NCI-H82 (cell line): ENCODE measurements at places on chromosomes 2 and 18.
A peak's percentile ranks its signal among the peaks of the same experiment; 100 is the strongest.

- no peak for DNase-seq
These were observed 833.2 kb upstream of the CHAC2 start for GRCh38 chr2:52934323-52934898.

DNA sequence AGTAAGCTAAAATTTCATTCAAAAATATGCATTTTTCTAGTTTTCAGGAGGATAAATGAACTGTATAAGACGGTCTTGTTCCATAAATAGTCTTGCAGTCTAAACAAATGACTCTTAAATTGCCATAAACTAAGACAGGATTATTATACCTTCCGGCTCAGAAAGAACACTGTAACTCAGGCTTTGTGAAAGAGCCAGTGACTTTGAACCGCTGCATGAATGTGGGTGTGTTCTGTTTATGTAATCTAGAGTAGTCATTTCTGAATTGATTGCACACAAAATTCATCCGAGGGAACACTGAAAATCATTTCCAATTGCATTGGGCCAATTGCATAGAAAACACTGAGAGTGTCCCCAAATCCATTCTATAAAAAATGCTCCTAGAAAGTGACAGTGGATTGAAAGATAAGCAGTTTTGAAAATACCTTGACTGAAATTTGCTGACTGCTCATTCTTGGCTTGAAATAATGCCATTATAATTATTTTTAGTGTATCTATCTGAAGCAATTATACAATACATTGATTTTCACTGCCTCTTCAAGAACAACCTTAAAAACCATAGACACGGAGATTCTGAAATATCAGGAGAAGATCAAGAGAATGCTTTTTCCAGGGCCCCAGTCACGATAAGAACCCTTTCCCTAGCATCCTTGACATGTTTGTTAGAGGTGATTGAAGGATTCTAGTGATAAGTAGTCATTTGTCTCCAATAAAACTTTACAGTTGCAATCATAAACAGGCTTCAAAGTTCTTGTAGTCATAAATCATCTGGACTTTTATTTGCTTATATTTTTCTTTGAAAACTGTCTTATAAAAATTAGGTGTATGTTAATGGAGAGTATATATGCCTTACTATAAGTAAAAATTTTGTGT is 55.4 kb downstream of the CNTNAP5 start:
- no peak for DNase-seq

DNA sequence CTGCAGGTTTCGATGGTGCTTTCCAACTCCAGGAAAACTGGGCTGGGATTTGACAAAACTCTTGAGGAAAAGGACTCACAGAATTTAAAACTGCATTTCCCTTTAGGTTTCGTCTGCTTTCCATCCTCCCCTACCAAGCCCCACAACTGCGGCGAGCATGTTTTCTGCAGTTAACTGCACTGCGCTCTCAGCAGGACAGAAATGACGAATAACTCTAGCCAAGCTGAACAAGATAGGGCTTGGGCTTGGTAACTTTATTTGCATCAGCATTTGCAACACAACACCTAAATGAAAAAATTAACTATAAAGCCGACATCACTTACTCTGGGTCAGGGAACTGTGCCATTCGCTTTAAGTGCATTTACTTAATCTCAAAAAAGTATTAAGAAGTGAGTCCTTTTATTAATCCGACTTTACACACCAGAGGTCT is 669 bp upstream of the PIKFYVE start:
- peak; percentile 61 for DNase-seq

GRCh38 chr2:168357797-168358472 is 98.1 kb upstream of the CERS6 start:
- peak; percentile 28 for DNase-seq

DNA sequence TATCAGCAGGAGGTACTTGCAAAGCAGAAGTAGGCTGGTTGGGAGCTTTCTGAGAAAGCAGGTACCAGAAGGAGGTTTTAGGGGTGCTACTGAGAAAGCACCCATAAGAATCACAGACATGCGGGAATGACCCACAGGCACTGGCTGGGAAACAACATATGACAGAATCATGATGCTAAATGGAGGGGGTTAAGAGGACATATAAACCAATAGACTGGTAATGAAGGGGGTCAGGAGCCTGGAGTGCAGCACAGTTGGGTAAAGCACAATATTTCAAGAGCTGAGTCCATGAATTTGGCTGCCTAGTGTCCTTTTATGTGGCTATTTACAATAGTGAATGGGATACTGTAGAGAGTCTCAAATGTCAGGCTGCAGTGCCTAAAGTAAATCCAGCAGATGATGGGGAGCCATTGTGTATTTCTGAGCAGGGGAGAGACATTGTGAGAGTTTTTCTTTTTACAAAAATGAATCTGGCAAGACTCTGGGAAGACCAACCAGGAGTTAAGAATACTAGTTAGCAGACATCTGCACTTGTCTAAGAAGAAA is 27.6 kb upstream of the GMCL1 start:
- no peak for DNase-seq

GRCh38 chr18:37987901-37988300 is 422.3 kb upstream of the CELF4 start:
- no peak for DNase-seq

DNA sequence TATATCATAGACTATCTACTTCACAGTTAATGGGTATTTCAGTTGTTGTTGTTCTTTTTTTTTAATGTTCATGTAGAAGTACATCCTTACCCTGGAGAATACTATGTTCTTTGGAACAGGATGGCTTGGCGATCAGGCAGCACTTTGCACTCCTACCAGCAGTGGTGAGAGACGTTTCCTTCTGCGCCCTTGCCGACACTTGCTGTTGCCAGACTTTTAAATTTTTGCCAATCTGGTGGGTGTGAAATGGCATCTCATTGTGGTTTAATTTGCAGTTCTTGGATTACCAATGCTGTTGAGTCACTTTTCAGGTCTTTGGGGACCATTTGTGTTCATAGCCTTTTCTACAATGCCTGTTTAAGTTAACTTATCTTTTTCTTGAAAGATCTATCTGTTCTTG is 197.3 kb downstream of the SH3RF3 start:
- DNase-seq: no peak

DNA sequence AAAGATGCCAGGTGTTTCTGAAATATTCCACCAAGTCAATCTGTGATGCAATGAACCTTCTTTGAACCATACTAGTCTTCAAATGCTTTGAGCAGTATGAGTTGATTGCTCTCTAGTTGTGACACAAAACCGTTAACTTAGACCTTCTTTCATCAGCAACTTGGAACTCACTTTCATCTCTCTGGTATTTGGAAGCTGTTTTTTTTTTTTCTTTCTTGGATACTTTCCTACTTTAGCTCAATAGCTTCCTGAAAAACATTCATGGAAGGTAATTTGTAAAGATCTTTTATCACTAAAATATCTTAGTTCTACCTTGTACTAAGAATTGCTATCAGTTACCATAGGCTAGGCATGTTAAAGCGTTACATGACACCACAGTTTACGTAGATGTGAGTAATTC is 1071.9 kb upstream of the CHAC2 start:
- no peak for DNase-seq
